Stimulated activated CD4-positive, alpha-beta T cell treated with anti-CD3 and anti-CD28 coated beads, Interleukin-1b, Interleukin-23, amount 100 ng/mL, for 24 hours (primary cell): ENCODE measurements at places on chromosomes 4 and X.

DNA sequence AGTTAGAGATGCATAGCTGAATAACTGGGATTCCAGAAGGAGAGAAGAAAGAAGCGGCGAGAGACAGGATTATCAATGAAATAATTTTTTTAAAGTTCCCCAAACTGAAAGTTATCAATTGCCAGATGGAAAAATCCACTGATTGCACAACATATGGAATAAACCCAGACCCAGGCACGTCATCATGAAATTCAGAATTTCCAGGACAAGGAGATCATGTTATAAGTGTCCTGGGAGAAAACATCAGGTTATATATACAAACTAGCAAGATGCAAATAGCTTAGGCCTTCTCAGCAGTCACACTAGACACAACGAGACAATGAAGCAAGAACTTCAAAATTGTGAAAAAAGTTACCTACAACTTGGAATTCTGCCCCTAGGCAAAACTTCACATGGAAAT, 200.0 kb downstream of the PALLD start:
- no peak for DNase-seq

DNA sequence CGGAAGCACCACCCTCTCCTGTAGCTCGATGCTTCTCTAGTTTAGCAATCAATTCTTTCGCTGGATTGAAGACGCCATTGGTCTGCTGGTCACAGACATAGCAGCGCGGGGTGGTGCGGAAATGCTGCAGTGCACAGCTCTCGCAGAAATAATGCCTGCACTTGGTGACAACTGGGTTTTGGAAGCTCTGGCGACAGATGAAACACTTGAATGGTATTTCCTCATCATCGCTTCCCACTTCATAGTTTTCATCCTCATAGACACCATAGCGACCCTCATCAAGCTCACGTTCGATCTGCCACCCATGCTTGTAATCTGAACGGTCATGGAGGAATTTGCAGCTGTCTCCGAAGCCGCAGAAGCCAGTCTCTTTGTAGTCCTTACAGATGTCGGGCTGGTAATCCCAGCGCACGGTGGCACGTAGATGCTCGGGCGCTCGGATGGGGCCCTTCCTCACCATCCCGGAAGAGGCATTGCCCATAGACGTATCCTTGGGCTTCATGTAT, 854 bp downstream of the RNF113A start:
- DNase-seq: no peak

DNA sequence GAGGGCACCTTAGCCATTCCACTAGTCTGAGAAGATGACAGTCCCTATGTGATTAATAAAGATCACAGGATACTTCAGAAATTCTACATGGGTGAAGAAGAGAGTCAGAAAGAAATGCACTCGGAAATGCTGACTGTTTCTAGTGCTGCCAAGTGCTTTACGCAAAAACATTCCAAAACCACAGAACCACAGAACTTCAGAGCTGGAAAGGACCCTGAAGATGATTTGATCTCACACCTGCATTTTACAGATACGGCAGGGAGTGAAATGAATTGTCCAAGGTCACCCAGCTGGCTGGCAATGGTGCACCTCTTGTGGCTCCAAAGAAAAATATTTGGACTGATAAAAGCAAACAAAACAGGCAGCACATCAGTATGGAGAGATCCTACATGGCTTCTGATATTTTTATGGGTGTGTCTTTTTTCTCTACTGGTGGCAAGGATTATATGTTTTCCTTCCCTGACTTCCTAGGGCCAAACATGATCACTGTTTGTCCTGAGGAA, 115.9 kb downstream of the MAML3 start:
- DNase-seq: no peak

DNA sequence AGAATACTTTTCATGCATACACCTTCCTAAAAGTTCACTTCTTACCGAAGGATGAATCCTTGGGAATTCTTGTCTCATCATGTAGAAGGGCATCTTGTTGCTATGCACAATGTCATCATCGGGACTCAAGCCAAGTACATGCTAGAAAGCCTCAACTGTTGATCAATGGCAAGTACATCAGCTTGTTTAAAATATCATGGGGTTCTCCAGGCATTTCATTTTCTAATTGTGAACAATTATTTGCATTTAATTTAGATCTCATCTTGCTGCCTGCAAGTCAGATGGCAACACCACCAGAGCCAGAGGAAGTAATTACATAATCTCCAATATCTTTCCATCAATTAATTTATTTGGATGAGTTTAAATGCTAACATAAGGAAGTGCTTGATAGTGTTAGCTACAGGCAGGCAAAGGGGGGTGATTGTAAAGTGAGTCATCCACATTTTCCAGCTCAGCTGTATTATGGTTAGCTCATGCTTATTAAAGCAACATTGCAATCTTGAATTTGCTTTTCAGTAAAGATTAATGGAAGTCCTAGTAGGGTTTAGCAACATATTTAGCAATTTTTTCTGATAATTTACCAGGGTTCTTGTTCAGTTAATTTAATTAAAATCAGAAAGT, 356.5 kb downstream of the CBLL2 start:
- DNase-seq: no peak

DNA sequence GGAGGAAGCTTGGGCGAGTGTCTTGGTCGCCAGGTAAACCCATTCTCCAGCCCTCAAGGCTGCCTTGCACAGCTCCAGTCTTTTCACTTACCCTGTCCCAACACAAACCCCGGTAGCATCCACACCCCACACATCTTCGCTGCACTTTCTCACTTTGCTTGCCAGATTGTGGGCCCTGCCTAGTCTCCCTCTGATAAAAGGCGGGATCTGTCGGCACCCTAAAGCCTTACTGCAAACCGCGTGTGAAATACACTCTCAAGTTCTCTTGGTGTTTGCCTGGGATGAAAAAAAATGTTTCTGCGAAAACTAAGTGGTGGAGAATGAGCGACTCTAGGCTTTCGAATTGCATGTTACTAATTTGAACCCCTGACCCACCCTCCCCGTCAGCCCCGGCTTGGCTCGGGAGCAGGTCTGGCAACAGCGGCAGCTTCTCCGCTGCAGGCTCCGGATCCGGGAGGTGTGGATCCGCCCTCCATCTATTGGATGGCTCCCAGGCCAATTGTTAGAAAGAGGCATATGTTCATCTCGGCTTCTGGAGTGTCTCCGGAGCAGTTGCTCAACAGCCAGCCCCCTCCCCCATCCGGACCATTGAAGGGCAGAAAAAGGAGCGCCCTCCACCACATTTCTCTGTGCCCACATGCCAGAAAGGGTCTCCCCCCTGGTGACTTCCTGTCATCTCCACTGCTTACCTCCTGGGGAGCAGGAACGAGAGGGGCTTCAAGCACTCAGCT, 3.0 kb upstream of the CITED1 start:
- DNase-seq: no peak

DNA sequence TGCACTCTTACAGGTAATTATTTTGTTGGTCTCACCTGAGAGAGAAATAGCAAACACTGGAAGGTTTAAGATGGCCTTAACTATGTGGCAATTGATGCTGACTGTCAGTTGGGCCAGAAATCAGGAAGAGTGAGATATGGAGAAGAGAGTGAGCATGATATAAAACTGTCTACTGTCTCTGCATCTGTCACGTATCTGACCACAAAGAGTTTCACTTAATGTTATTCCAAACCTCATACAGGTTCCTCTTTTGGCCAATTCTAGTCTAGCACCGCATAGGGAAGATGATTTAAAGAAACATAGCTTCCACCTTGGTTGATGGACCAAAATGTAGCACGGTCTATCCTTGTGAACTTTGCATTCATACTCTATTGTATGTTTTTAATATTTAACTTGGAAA, 381.0 kb upstream of the BOD1L1 start:
- DNase-seq: no peak

- no peak for DNase-seq
Measured at GRCh38 chrX:72107320-72107719, 24.4 kb downstream of the RTL5 start.

- DNase-seq: no peak
Measured at GRCh38 chr4:128571747-128572146, 237.8 kb upstream of the JADE1 start.

DNA sequence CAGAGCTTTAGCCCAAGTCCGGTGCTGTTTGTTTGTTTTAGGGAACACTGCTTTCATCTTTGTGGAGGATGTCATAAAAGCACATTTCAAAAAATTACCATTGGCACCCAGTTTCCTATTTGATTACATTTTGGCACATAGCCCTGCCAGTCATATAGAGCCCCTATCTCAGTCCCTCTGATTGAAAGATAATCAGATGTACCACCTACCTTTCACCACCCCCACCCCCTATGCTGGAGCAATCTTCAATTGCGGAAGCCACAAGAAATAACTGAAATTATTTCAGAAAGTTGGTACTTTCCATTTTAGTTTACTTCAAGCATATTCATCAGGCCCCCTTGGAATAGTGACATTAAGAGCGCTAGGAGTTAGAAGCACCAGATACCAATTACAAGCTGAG, 136.7 kb upstream of the RPL34 start:
- DNase-seq: no peak

DNA sequence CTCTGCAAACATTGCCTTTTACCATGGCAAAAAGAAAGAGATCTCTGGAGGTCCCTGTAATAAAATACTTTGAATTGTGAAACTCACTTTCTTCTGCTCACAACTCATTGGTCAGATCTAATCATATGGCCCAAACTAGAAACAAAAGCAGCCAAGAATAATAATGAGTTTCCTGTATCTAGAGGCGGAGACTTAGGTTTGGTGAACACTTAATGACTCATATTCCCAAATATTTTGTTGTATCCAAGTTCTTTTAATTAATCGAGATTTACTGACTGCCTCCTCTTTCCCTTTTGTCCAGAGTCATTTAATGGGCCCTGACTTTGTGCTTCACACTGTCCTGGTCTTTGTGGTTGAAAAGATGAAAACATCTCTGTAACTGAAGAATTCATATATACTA, 190.6 kb downstream of the CCSER1 start:
- no peak for DNase-seq

GRCh38 chr4:162707962-162708361, 458.7 kb downstream of the NAF1 start:
- DNase-seq: no peak

DNA sequence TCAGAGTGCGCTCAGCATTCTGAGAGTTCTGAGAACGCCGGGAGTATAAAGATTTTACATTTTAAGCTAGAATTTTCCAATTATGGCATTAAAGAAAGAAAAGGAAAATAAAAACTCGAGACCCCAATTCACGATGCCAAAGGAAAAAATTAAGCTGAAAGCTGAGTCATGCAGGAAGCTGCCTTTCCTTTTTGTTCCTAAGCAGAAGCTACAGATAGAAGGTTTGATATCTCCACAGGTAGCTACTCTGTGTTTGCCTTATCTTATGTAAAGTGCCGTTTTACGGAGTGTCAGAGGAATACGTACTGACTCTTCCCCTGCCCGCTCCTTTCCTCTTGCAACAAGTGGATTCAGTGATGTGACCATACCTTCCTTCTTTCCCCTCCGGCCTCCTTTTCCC, 10.8 kb upstream of the SORBS2 start:
- no peak for DNase-seq

DNA sequence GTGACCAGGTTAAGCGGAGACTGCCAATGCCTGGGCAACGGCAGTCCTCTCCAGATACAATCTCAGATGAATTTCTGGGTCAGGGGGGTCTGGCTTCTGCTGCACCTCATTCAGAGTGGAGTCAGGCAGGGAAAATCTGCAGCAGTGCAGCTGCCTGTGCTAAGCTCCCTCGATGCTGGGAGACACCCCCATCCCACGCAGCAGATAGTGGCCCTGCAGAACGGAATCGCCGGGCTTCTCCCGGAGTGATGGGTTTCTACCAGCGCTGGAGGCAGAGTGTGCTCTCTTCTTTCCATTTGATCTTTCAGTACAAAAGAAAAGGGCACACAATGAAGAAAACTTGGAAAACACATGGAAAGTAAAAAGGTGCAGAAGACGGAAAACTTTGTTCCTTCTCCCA, 5.2 kb downstream of the ABLIM2 start:
- DNase-seq: no peak

DNA sequence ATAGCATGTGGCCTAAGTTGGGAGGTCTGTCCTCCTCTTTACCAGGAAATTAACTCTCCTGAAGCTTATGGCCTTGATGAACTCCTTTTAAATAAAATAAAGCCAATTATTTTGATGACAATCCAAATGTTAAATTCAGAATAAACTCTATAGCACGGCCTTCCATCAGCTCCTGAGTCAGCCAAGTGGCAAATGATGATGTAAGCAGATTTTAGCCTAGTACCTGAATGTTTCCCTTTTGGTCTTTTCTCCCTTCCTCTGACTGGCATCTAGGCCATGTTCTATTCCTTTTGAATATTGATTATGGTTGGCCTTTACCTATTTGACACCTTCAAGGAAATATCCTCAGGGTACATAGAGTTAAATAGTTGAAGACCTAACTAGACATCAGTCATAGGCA, 76.2 kb downstream of the PARM1 start:
- DNase-seq: no peak

GRCh38 chrX:149185087-149185486, 320.0 kb downstream of the IDS start:
- no peak for DNase-seq

DNA sequence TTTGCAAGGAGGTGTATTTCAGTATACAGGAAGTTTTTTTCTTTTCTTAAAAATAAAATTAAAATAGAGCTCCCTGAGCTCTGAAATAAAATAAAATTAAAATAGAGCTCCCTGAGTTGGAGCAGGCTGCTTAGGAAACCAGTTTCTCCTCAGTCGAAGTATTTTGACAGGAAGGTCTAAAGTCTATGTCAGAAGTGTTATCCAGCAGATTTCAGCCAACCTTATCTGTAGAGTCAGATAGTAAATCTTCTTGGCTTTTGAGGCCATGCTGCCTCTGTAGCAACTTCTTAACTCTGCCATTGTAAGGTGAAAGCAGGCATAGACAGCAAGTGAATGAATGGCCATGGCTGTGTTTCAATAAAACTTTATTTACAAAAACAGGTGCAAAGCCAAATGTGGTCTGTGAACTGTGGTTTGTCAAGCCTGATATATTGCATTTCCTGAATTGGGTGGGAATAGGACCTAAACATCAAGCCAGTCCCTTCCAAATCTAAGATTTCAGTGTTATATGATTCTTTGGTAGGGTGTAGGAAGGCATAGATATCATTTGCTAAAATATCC, 9.5 kb upstream of the KLKB1 start:
- no peak for DNase-seq

GRCh38 chr4:10974371-10974770, 289.8 kb upstream of the CLNK start:
- DNase-seq: no peak

DNA sequence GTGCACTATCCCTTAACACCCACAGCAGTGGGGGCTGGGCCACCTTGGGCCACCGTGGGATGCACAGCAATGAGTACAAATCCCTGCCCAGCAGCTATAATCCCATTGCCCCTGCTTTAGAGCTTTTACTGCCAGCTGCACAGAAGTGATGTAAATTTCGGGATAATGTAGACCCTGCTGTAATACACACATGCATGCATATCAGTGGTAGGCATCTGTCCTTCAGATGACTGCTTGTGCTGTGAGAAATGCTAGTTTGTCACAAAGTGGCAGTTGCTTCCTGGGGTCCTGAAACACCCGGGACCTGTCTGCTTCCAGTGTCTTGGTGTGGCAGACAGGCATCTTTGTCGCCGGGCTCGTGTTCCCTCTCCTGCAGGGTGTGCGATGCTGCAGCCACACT, 14.1 kb downstream of the NSG1 start:
- DNase-seq: no peak
